ENCODE measurements at places on chromosomes 7 and 10.

GRCh38 chr7:32103361-32103760 is 33.2 kb upstream of the PDE1C start:
- DNase-seq, result no peak

DNA sequence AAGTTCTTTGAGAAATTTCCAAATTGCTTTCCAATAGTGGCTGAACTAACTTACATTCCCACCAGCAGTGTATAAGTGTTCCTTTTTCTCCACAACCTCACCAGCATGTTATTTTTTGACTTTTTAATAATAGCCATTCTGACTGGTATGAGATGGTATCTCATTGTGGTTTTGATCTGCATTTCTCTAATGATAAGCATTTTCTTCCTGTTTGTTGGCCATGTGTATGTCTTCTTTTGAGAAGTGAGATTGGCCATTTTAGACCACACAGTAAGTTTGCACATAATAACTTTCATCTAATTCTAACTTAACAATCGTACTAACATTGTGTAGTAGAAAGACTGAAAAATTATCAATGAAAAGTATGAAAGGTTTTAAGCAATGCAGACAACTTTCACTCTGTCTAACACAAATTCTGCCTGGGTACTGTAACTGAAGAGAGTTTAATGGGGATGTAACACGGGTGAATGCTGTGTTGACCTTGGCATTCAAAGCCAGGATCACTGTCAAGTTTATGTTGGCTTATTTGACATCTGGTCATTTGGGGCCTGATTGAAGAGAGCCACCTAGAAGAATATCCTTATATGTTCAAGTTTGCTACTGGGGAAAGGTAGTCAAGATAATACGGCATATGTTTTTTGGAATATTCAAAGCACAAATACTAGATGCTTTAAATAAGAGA is 50.4 kb downstream of the FAM171A1 start:
- DNase-seq, result no peak

DNA sequence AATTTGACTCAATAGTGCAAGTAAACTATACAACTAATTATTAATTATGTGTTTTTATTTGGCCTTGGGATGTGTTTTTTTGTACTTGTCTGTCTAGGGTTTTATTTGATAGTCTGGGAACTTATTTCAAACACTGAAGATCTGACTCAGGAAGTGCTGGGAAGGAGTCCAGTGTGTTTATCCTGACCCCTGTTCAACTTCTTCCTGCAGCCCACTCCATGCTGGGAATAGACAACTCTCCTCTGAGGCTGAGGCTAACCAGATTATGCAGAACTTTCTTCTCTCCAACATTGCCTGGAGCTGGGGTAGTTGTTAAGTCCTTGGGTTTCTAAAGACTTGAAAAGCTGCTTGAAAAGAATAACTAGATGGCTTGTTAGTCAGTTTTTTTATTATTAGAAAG is 6.9 kb downstream of the CISD1 start:
- DNase-seq, result no peak

DNA sequence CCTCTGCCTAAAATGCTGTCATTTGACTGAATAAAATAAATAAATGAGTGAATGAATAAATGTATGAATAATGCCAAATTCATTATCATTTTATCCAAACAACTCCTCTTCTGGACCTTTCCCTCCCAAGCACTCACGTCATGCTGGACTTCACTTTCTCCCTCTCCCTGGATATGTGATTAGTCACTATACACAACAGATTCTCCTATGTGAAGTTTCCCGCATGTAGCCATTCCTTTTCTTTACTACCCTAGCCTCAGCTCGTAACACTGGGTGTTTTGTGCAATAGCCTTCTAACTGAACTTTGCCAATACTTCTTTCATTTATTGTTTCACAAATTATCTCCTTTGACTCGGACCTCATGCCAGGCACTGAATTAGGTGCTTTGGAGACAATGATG is 87.6 kb upstream of the IL6 start:
- DNase-seq, result no peak

GRCh38 chr7:147265528-147265927 is 1148.9 kb downstream of the CNTNAP2 start:
- DNase-seq, result no peak

DNA sequence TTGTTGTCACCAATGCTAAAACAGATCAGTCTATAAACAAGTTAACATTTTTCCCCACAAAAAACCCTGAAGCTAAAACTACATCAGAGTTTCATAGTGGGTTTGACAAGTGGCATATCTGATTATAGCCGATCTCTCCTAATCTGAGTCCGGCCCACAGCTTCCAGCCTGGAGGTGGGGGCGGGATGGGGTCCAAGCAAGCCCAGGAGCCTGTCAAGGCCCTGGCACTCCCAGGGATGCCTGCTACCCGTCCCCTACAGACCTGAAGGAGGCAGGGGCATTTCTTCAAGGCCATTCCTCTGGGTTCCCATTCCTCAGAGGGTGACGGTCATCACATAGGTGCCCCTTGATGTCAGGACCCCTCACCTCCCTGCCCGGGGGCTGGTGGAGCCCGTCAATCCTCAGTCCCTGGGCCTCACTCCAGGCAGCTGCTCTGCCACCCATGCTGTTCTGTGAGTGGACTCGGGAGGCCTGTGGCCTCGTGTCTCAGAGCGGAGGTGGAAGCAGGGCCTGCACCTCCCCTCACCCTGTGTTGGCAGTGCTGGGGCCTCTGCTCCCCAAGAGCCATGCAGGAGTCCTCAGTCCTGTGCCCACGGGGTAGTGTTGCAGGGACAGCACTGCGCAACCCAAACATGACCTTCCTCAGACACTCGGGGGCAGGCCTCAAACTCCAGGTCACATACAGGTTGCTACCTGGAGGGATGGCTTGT is 8.8 kb downstream of the DPYSL4 start:
- DNase-seq, result no peak

- no peak for DNase-seq
These were observed 65.8 kb downstream of the DIP2C start for GRCh38 chr10:623477-624311.

- DNase-seq, result no peak
These were observed 4.8 kb upstream of the POLR1F start for GRCh38 chr7:19713676-19714075.

DNA sequence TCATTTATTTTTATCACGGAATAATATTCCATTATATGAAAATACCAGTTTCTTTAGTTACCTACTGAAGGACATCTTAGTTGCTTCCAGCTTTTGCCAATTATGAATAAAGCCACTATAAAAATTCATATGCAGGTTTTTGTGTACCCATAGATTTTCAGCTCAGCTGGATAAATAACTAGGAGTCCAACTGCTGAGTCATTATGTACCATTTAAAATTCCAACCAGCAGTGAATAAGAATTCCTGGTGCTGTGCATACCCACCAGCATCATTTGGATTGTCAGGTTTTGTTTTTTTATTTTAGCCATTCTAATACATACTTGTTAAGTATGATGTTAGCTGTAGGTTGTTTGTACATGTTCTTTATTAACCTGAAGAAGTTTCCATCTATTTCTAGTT is 14.5 kb downstream of the FAM24B start:
- DNase-seq, result no peak

DNA sequence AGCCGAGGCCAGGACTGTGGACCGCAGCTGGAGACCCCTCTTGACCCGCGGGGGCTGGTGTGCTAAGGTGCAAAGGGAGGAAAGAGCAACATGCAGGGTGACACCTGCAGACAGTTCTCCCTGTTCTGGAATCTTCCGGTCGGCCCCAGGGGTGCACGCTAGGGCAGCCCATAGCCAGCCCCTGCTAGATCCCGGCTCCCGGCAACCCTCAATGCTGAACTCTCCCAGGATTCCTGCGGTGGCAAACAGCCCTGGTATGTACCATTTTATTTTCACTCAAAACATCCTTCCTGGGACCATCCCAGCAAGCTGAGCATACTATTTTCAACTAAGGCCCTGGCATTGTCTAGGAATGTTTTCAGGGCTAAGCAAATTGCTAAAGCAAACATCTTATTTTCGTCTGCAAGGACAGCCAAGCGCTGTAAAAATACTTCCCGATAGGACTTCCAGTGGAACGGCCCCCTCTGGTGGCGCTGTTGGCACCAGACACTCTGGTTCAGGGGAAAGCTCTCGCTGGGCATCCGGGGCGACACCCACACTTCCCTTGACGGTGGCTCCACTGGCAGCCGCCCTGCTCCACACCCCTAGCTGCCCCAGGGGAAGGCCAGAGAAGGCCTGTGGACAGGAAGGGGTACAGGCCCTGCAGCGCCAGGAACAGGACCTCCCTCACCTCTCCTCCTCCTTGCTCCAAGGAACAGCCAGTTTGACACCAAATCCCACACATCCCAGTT is 99.4 kb downstream of the CTBP2 start:
- peak; percentile 7 for DNase-seq

- DNase-seq, result no peak
These were observed 115.6 kb downstream of the LHFPL3 start for GRCh38 chr7:104444017-104444416.

DNA sequence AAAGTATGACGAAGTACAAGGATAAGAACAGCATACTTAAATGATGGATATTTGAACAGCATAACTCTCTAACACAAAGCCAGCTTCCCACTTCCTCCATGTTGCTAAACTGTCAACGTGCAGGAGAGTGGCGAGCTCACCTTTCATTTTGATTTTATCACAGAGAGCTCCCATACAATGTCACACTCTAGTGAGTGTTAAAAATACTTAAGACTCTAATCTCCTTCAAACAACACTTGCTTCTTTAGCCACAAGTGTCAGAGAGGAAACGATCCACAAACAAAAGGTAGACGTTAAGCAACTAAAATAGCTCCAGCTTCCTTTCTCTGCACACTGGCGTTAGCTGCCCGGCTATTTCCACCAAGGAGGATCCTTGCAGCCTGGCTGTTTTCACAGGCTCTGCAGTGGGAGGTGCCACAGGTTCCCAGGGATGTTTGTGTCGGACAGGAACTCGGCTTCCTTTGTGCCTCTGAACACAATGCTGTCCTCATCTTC is 194.6 kb downstream of the COBL start:
- no peak for DNase-seq

DNA sequence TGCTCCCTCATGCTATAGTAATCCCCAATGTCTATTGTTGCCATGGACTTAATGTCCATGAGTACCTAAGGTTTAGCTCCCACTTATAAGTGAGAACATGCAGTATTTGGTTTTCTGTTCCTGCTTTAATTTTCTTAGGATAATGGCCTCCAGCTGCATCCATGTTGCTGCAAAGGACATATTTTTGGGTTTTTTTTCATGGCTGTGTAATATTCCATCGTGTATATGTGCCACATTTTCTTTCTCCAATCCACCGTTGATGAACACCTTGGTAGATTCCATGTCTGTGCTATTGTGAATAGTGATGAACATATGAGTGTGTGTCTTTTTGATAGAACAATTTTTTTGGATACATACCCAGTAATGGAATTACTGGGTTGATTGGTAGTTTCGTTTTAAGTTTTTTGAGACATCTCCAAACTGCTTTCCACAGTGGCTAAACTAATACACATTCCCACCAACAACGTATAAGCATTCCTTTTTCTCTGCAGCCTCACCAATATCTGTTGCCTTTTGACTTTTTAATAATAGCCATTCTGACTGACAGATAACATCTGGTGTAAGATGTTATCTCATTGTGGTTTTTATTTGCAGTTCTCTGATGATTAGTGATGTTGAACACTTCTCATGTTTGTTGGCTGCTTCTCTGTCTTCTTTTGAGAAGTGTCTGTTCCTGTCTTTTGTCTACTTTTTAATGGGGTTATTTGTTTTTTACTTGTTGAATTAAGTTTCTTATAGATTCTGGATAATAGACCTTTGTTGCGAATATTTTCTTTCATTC is 68.8 kb upstream of the IFRD1 start:
- no peak for DNase-seq
